SHP77 (cell line): ENCODE measurements at places on chromosomes 6 and 20.

- no peak for DNase-seq
These were observed 24.8 kb downstream of the SNX9 start for GRCh38 chr6:157847846-157848245.

DNA sequence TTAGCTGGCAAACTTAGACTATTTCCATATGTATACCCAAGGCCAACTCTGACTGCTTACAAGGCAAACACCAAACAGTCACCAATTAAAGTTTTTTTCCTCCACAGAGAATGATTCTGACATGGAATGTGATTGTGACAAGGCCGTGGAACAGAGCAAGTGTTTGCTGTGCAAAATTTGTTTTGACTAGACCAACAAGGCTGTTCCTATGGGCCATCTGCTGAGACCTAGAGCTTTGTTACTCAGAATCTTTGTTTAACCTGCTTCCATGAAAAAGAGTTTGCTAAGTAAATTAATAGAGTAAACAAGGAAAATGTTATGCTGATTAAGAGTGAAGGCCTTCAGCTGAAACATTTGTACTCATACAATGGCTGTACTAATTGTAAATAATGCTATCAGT lies 51.6 kb upstream of the IMPG1 start:
- DNase-seq = no peak

- DNase-seq = no peak
These were observed 49.5 kb downstream of the DOK5 start for GRCh38 chr20:54524849-54525248.

DNA sequence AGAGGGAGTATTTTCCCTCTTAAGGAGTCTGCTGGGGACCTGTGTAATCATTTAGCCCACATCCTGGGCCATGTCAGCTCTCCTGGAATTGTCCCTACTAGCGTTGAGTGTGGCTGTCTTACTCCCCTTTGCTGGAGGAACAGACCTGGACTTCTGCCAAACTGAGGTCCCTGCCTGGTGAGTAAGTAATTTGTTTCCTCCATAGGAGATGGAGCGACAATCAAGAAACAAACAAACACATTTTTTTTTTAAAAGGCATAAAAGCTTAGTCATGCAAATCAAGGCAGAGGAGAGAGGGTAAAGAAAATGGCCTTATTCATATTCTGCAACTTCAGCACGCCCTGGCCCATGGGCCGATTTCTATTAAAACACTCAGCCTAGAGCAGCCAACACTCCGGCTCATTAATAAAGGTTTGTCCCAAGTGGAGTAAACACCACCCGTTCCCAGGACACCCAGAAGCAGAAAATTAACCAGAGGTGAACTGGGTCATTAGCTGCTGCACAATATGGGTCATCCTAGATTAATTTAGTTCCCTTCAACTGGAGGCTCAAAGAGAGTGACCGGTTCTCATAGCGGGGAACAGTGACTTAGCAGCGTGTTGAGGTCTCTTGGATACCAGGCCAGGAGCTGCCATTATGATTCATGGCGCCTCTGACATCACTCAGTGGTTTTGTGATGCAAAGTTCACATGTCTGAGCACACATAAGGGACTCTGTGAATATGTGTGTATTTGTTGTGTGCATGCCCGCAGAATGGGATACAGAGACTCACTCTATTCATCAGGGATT lies 165.0 kb upstream of the SULF2 start:
- no peak for DNase-seq

GRCh38 chr6:150006961-150007464 lies 18.3 kb downstream of the RAET1L start:
- DNase-seq = peak; percentile 6

- no peak for DNase-seq
These were observed 4.6 kb downstream of the C6orf58 start for GRCh38 chr6:127581576-127581975.

DNA sequence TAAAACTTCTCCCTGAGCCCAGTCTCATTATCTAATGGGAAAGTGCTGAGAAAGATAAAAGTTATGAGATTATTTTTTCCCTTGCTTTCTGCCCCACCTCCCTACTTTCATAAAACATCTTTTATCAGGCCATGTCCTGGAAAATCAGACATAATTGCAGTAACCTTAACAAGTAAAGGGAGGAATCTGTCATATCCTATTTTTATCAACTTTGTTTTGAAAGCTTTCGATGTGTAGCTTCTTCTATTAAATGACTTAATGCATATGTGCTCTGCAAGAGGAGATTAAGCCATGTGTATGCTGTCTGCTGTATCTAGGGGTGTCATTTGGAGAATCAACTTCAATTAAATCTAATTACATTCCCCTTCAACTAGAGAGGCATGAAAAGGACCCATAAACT lies 408.9 kb downstream of the CBLN4 start:
- DNase-seq = no peak

DNA sequence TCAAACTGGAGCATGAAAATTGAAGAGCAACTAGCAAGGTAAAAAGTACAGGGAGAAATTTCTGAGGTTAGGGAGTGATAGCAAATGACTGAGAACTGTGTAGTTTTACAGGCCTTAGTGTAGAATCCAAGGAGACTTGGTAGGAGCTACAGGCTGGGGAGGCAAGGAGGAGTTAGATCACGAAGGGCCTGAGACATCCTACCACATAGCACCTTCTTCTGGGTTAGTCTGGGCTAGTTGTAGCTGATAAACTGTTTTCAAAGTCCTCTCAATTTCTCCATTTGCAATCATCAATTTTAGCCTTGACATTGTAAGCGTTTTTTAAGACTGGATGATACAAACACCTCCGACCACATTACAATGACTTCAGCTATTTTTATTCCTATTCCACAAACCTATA lies 209.7 kb downstream of the TMEM200A start:
- DNase-seq = no peak

DNA sequence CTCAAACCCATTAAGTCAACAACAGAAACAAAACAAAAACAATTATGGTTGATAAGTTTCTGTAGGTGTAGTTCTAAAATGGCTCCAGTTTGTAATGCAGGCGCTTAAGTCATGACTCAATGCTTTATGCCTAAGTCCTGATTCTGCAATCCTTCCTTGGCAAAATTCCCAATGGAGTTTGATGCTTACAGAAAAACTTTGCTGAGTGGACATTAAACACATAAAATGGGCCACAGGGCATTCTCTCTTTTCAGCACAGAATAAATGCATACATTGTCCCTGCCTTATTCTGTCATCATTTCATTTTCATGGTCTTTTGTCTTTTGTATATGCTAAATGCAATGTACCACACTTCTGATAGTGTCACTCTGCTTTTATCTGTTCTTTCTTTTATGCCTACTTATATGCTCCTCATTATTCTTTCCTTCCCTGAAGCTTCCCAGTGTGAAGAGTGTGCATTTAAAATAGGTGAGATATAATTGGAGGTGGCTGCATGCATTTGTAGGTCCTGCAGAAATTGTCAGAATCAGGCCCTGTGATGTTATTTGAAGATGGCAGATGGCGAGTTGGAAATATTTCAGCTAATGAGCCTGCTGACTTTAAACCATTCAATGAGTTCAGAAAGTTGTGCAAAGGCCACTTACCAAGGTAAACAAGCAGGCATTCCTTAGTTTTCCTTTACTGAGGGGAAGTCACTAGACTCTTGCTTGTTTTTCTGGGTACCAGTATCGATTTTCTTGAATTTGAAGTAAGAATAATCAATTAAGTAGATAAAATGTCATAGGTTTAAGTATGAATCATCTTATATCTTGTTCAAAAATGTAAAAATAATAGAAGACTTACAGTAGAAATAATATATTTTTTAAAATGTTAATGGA lies 313.1 kb downstream of the TRDN start:
- no peak for DNase-seq

DNA sequence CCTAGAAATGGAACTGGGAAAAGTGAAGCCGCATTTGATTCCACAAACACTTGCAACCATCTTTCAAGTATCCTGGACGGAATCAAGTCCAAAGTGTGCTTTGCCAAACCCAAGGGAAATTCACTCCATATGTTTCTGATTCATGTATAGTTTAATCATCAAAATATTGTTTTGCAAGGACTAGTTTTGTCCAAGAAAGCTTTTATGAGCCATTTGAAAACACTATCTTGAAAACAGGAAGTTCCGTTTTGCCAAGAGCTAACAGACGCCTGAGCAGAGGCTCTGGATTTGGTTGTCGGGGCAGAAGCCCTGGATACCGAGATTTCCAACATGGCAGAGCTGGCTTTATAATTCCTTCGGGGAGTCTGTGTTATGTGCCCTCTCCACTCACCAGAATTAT lies 251.1 kb downstream of the PHACTR1 start:
- DNase-seq = no peak
